Transverse colon (tissue), 4 donors: ENCODE measurements at places on chromosomes 4 and X. TPM values are rescaled to one million over a fixed set of nuclear protein-coding genes. Genes with fewer than 3 reads are reported as not detected.

DNA sequence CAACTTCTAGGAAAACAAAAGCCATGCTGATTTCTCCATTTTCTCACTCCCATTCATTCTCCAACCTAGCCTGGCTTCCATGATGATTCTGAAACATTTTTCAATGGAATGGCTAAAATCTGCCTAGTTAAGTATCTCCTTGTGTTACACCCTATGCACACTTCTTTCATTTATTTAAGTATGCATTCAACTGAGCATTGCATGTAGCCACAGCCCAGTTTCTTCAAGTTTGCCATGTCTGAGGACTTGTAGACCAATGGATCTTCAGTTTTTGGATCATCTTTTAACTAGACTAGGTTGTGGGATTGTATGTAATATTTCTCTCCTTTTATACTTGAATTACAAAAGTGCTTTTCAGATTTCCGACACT, 35.5 kb upstream of the MGST2 start:
- no peak for DNase-seq

DNA sequence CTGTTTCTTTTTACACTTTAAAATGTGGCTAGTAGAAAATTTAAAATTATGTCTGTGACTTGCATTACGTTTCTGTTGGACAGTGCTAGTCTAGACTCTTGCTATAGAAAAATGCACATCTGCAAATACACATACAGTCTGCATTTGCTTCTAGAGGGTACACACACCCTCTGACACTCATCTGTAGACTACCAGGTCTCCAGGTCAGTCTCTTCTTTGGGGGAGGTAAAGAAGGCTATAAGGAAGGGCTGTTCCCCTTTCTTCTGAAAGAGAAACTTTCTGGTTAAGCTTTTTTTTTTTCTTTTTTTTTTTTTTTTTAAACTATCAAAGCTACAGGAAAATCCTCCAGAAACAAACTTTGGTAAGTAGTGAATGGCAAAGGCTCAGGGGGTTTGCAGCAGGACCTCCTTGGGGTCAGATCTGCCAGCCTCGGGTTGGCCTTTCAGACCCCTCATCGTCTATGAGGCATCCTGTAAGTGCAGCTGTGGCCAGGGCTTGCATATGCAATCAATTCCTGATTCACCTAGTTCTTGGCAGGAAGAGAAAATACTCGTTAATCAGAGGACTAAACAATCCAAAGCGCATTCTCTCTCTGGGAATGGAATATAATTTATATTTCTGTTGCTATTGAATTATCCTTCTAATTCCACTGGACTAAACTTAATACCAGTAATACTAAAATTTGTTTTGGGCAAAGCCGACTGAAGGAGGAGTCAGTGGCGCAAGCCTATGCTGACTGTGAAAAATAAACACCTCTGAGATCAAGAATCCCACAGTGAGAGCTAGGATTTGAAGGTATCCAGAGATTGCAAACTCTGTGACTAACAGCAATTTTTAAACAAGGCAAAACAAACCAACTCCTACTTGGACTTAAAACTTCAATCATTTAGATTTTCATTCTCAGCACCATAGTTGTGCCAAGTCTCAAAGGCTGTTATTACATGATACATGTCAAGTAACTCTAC, 109.3 kb upstream of the TBC1D9 start:
- no peak for DNase-seq

GRCh38 chr4:127586922-127587571, 45.7 kb upstream of the INTU start:
- DNase-seq: no peak

GRCh38 chr4:144575181-144575580, 70.8 kb upstream of the HHIP start:
- DNase-seq: no peak

- no peak for DNase-seq
These were observed 211.2 kb downstream of the NSUN7 start for GRCh38 chr4:40960941-40961340.

F8A2 gene
- 2.1 TPM for total RNA-seq

- DNase-seq: no peak
These were observed 510.1 kb upstream of the AADAT start for GRCh38 chr4:170599894-170600293.

VAMP7 gene
- 22.7 TPM for total RNA-seq

AR gene
- total RNA-seq: 1.1 TPM

UBL4A gene
- total RNA-seq: 42.5 TPM

- no peak for DNase-seq
These were observed 337.7 kb upstream of the CTSO start for GRCh38 chr4:156291317-156291716.

RXFP1 gene
- not detected for total RNA-seq

DNA sequence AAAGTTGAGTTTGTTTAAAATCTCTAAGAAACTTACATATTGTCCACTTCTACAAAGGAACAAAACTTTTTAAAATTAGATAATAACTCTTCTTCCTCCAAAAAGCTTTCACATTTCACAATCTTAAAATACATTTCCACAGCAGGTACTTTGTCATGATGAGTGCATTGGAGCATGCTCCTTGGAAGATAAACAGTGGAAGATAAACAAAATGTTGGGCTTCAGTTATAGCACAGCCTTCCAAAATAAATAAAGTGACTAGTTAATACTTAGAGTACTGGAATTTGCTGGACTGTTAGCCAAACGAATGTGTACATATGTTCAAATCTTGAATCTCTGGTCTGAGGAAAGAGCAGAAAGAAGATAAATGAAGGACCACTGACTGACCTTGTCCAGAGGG, 54.9 kb upstream of the PDE5A start:
- no peak for DNase-seq

RBM46 gene
- not detected for total RNA-seq

NSG1 gene
- 2.7 TPM for total RNA-seq

CDS1 gene
- 37.3 TPM for total RNA-seq

GRCh38 chr4:34964613-34965012, 1279.7 kb downstream of the ARAP2 start:
- no peak for DNase-seq

DNA sequence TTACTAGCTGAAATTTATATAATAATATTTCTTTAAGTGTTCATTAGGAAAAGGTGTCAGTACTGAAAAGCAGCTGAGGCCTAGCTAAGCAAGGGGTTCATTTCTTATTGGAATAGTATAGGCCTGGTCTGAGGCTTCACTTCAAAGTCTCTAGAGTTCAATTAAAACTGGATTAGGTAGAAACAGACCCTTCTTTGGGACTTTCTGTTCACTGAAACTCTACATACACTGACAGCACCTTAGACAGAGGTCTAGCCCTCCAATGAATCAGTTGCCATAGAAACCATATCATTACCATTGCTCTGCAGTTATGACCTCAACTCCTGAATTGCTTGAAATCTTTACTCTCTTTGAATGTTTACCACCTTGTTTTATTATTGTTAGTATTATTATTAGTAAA, 86.4 kb upstream of the MAB21L2 start:
- no peak for DNase-seq

CPLX1 gene
- 3.7 TPM for total RNA-seq

ASMT gene
- total RNA-seq: not detected

- DNase-seq: no peak
These were observed 27.9 kb downstream of the CCDC149 start for GRCh38 chr4:24884902-24885301.

DNA sequence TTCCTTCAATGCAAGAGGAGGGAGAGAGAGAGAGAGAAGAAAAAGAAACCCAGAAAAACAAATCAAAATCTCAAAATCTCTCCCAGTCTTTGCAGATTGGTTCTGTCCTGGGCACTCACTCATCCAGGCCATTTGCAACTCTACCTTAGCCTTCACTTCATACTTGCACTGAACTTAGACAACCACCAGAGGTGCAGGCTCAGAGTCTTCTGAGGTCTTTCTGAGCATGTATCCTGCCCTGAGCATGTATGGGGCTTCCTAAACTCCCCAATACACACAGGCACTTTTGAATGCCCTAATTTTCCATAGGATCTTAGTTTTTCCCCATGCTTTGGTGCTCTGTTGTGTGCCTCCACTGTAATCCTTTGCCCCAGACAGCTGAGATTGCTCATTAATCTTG, 2.9 kb downstream of the CFI start:
- no peak for DNase-seq

- DNase-seq: no peak
These were observed 5.7 kb upstream of the XK start for GRCh38 chrX:37679888-37680287.

DNA sequence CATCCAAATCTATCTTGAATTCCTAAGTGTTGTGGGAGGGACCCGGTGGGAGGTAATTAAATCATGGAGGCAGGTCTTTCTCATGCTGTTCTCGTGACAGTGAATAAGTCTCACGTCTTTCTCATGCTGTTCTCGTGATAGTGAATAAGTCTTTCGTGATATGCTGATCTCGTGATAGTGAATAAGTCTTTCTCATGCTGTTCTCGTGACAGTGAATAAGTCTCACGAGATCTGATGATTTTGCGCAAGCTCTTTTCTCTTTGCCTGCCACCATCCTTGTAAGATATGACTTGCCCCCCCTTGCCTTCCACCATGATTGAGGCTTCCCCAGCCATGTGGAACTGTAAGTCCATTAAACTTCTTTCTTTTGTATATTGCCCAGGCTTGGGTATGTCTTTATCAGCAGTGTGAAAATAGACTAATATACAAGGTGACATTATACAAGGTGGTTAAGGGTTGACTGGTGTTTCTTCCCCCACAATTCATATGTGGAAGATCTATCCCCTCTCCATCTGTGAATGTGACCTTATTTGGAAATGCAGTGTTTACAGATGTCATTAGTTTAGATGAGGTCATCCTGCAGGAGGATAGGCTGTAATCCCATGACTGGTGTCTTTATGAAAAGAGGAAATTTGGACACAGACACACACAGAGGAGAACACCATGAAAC, 27.6 kb downstream of the ARSD start:
- DNase-seq: no peak

S100P gene
- 7.5 TPM for total RNA-seq

- no peak for DNase-seq
These were observed 133.0 kb downstream of the SNCA start for GRCh38 chr4:89703829-89704590.

DNA sequence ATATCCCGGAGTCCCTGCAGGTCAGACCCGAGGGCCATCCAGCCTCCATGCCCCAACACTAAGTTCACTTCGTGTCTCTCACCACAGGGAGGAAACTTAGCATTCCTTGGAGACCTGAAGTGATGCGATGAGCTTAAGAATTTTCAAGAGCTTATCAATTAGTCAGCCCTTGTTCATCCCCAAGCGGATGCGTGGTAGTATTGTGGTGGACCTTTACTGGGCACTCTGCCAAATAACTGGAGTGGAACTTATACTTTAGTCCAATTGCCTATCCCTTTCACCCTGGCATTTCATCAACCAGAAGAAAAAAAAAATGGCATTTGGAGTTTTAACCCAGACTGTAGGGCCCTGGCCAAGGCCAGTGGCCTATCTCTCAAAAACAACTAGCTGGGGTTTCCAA, 137.1 kb downstream of the RELL1 start:
- DNase-seq: no peak

- DNase-seq: no peak
These were observed 19.5 kb downstream of the WWC2 start for GRCh38 chr4:183118585-183118984.

EVC gene
- 12.1 TPM for total RNA-seq

CXorf51B gene
- total RNA-seq: not detected

- no peak for DNase-seq
These were observed 161.7 kb downstream of the AFAP1 start for GRCh38 chr4:7777871-7778509.

GRCh38 chr4:23906839-23907238, 17.0 kb upstream of the PPARGC1A start:
- no peak for DNase-seq

DNA sequence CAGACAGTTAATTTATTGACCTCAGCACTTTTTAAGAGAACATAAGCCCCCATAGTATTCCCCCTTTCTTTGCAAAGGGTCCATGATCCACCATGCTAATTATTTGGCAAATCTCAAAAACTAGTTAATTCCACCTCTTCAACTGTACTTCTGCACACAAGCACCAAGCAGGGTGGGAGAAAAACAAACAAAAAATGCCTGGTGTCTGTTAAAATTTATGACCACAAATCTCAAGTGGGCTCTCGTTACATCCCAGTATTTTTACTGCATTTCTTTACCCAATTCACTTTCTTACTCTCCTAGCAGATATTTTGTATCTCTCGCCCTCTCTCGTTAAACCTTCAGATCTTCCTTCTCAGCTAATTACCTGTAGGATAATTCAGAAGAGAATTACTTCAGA, 6.1 kb downstream of the ARSJ start:
- DNase-seq: no peak

GRCh38 chr4:182752158-182752910, 164.9 kb downstream of the DCTD start:
- no peak for DNase-seq

GRCh38 chr4:121139533-121140222, 24.4 kb downstream of the TNIP3 start:
- no peak for DNase-seq

PNMA3 gene
- total RNA-seq: 0.82 TPM

- no peak for DNase-seq
These were observed 155.9 kb upstream of the PJA1 start for GRCh38 chrX:69321006-69321655.

DNA sequence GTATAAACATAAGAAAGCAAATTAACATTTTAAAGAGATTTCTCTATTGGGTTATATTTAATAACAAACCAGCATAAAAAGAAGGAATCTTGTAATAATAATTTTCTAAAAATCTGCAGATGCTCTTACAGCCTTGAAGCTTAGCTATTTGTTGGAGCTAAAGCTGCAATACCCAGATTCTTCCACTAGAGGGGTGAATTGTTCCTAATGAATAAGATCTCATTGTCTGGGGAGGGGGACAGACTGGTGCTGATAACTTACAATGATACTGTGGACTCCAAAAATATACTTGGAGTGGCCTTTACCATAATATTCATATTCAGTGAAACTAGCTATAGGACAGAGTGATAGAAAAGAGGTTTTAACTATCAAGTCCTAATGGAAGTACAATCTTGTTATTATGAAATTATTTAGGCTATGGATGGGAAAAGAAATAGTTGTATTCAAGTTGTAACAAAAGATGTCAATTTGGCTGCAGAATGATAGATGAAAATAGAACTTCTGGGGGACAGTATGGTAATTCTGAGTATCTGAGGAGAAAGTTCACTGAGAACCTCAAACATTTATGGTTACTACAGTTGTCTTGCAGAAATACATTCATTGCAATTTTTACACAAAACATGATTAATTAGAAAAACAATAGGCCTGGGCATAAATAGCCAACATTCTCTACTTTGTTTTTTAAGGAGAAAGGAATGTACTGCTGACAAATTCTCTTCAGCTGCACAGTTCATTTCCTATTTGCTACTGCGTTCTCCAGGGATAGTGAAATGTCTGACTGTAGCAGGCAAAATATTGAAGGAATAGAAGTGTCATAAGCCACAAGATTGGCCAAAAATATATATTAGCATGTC, 443.3 kb downstream of the GBA3 start:
- no peak for DNase-seq

DNA sequence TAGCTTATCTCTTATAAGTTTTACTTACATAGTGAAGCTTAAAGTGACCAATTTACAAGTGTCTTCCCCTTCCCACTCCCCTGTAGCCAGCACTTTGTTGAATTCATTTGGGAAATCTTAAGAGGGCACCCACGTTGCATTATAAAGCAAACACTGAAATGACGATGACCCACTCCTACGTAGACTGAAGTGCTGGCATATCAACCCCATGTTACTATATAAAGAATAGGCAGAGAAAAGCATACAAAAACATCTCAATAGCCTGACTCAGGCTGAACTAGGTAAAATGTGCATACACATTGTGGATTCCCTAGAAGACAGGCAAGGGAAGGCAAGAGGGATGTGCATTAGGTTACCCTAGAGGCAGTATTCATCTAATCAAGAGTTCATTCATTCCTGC, 313.4 kb downstream of the TENM3 start:
- no peak for DNase-seq

- DNase-seq: peak; percentile 37
These were observed 522 bp downstream of the FNIP2 start for GRCh38 chr4:158769175-158769921.
